Cardiac muscle cell (in vitro differentiated cells and primary cell): ENCODE measurements at places on chromosomes 13 and 19. TPM values are rescaled to one million over a fixed set of nuclear protein-coding genes. Genes with fewer than 3 reads are reported as not detected.

DNA sequence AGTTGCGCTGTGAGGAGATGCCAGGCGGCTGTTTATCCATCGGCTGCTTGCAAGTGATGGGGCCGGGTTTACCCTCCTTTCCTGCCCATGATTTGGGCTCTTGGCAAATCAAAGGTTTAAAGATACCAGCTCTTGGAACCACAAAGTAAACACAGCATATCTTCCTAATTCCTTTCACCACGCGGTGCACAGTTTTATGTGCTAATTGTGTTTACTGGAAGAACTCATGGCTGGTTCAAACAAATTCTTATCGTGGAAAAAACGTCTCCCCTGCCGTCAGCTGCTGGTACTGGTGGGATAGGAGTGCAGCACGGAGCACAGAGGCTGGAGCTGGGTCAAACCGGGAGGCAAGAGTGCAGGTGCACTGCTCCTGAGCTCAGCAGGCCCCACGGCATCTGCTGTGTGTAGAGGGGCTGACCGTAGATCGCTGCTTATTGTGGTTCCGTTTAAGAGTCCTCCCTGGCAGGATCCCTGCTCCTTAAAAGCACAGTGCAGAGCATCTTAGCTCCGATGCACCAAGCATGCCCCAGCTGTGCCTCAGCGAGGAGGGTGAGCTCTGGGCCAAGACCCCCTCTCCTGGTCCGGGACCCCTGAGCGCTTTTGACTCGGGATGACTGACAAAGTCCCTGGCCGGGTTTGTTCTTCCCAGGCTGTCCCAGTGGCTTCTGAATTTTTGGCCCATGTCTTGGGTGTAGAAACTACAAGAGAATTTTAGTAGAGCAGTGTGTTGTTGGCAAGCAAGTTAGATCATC, 51.3 kb upstream of the GAS6 start:
- no peak for DNase-seq
- no peaks in the 10 kb centered on the region for H3K4me1 ChIP-seq
- no peak overlapping the region for H3K27ac ChIP-seq

DNA sequence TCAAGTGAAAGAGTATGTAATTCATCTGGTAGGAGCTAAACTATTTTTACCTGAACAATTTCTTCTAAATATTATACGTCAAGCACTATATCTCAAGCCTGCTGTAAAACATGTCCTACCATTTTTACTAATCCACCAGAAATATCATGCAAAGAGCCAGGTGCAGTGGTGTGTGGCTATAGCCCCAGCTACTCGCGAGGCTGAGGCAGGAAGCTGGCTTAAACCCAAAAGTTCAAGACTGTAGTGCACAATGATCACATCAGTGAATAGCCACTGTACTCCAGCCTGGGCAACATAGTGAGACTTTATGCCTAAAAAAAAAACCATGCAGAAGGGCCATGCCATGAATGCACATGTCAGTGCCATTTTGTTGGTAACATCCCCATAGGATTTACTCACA, 20.7 kb upstream of the CLN5 start:
- H3K4me3 ChIP-seq: no peak overlapping the region
- H3K27me3 ChIP-seq: no peaks in the 10 kb centered on the region
- H3K36me3 ChIP-seq: no peaks in the 10 kb centered on the region
- H3K4me1 ChIP-seq: no peaks in the 10 kb centered on the region
- H3K27ac ChIP-seq: no peak overlapping the region

DNA sequence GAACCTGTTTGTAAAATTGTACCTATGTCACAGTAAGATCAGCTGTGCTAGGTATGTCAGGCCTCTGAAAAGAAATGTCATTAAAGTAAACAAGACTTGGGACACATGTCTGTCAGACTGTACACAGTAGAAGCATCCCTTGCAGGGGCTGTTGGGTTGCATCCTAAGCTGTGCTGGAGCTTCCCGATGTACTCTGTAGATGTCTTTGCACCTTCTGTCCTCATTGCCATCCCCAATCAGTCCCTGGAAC, 48.7 kb upstream of the GPR183 start:
- no peak for DNase-seq
- H3K4me3 ChIP-seq: no peak overlapping the region
- H3K27ac ChIP-seq: no peak overlapping the region
- H3K4me1 ChIP-seq: no peaks in the 10 kb centered on the region
- H3K36me3 ChIP-seq: peaks cover 3% of the 10 kb centered on the region

Gene SLC25A41
- 1.0 and 1.9 TPM in 2 replicates for total RNA-seq

Gene LILRA2
- not detected in 2 replicates for total RNA-seq

Gene ZNF665
- 1.4 and 5.2 TPM in 2 replicates for total RNA-seq
